ENCODE measurements at places on chromosomes 4 and X.

DNA sequence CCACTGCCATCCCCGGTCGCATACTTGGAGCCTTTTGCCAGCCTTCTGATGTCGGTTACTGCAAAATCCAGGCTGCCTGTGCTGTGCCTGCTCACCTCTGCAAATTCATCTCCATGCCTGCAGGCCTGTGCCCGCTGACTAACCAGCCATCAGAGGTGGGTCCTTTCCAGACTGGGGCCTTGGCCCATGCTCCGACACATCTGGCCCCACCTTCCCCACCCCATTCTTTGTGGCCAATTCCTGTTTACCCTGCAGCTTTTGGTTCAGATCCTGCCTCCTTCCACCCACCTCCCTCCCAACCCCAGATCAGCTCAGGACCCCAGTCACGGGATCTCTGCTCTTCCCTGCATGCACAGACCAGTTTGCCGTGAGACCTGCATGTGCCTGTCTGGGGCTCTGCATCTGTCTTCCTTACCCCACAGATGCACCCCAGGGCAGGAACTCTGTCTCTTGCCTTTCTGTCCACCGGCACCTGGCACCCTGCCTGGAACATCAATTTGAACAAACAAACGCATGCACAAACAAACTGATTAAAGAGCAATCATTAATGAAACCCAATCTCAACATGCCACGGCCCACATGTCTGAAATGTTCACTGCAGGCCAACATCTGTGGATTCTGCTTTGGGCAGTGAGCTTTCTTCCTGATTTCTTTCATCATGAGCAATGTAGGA lies 112.8 kb upstream of the PSAPL1 start:
- DNase-seq: no peak

- DNase-seq: no peak
Observed at GRCh38 chrX:14274691-14275090, 245.0 kb upstream of the GEMIN8 start.

GRCh38 chr4:136864604-136865185 lies 667.6 kb downstream of the PCDH18 start:
- DNase-seq: peak; percentile 30

DNA sequence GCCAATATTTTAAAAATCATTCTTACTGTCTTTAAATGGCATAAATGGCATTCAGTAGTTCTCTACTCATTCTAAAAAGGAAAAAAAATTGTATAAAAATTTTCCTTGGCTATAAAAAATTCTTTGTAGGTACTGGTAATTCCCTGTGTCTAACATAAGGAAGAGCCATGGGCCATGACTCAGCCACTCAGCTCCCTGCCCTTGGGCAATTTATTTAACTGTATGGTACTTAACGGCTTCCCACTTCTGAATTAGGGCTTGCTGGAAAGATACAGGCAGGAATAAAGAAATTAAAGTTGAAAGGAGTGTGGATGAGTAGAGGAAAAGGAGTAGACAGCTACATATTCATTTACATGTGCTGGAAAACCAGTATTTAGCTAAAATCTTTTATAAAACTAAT lies 30.6 kb downstream of the ABHD18 start:
- DNase-seq: peak; percentile 50

- DNase-seq: no peak
Observed at GRCh38 chr4:26899991-26900390, 39.4 kb downstream of the STIM2 start.

DNA sequence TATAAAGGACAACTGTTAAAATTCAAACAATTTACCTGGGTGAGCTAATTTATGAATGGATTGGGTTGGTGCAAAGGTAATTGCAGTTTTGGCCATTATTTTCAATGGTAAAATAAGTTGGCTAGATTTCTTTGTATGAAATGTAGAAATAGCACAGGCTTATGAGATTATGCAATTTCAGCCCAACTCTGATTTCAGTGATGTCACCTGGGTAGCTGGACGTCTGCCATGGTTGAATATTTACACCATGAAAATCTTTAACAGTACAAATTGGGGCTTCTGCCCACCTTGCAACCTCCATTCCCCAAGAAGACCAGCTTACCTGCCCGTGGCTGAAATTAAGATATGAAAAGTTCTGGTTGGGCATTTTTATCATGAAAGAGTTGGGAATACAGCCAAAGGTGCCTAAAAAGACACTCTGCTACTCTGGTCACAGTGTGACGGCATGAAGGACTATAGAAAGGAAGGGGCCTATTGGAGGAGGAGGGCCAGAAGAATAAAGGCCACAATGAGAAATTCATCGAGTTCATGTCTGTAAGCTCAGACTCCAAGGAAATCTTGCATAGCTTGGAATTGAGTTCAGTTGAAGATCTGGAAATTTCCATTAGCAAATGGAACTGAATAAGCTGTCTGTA lies 29.7 kb downstream of the EGF start:
- no peak for DNase-seq

- no peak for DNase-seq
Observed at GRCh38 chr4:28449085-28449484, 1588.4 kb downstream of the STIM2 start.

GRCh38 chr4:95077864-95078263 lies 320.1 kb downstream of the BMPR1B start:
- DNase-seq: no peak

GRCh38 chr4:119246177-119246733 lies 33.7 kb downstream of the USP53 start:
- no peak for DNase-seq

DNA sequence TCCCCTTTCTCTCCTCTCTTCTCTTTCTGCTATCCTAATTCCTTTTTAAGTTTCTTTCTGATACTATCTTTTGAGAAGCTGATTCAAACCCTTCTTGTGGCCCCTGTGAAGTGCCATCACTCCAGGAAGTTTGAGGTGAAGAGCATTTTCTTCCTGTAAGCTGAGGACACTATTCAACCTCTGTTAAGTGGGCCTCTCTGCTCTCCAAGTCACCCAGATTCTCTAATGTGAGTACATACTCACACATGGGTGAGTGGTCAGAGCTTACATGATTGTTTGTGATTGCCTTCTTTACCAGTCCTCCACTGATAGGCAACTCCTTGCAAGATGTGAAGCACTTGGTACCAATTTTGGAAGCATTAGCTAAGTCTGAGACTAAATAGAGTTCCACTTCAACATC lies 18.4 kb upstream of the SMIM10L2A start:
- no peak for DNase-seq

DNA sequence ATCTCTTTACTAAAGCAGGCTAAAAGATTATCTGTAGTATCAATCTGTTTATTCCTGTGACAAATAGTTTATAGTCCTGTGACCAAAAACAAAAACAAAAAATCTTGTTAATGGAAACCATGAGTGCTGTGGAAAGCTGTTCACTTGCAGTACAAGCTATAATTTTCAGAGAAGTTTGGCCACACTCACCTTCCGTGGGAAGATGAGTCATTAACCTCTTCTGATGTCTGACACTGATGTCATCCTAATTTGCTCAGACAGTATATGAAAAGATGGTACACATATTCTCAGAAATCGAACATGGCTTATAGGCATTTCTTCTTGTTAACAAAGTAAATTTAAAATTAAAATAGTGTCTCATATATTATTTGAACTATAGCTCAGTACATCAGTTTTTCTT lies 19.9 kb upstream of the ENPP6 start:
- peak; percentile 48 for DNase-seq

DNA sequence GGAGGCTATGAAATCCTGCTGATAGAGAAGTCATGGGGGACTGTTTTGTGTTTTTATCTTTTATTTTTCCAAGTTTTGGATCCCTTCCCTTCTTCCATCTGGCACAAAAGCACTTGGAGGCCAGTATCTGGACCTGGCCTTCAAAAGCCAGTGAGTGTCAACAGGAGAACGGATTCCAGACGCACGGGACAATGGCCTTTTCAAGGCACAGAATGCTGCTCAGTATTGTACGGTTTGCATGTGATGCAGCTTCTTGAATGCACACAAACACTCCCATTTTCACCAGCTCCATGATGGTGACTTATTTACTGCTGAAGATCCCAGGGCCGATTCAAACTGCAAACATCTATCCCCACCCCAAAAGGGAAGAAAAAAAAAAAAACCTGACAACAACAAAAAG lies 145.4 kb downstream of the CPEB2 start:
- DNase-seq: no peak

GRCh38 chr4:163164110-163164509 lies 2.6 kb downstream of the NAF1 start:
- no peak for DNase-seq

DNA sequence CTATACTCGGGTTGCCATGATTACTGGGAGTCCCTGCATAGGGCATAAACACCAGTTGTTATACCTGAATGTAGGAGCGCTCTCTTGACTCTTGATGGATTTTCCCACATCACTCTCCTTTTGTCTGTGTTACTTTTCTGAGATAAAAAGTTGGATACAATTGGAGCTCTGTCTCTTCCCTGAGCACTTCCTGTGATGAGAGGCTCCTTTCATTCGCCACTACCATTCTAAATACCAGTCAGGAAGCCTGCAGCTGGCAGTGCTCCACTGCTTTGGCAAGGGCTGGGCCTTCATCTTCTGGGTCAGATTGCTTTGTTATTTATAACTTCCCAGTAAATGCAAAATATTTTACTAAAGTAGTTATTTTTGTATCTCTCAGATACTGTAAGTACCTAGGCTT lies 13.9 kb downstream of the TCEANC start:
- peak; percentile 88 for DNase-seq

DNA sequence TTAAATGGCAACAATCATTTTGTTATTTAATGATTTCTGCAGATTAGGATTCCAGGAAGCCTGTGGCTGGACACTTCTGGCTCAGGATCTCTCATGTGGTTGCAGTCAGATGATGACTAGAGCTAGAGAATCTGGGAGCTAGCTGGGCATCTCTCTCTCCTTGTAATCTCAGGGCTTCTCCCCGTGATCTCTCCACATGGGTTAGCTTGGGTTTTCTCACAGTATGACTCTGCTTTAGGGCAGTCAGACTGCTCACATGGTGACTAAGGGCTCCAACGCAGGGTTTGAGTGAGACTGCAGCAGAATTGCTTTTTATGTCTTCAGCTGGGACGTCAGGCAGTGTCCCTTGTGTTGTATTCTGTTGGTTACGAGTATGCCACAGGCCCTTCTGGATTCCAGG lies 361.4 kb downstream of the CBLL2 start:
- no peak for DNase-seq

DNA sequence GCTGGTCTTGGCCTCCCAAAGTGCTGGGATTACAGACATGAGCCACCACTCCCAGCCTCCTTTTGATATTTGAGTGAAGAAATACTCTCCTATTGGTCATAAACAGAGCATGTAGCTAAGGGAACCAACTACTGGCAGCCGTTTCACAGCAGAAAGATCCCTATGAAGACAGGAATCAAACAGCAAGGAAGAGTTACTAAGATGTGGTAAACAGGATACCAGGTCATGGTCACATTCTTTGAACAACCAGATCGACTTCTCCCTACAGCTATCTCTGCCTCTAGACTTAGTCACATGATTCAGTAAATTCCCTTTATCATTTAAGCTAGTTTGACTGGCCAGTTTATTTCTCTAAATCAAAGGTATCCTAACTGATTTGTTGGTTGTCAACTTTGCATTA lies 9.0 kb upstream of the HNRNPD start:
- DNase-seq: no peak

DNA sequence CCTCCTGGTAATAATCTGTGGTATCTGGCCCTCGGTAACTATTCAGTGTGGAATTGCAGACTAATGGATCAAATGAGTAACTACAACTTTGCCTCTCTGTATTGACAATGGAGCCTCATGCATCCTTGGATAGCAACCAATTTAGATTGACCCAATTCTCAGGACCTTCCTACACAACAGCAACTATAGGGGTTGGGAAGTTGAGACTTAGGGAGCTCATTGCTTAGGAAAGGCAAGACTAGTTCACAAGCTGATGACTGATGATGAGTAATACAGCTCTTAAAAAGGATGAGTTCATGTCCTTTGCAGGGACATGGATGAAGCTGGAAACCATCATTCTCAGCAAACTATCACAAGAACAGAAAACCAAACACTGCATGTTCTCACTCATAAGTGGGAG lies 47.5 kb upstream of the KLHL13 start:
- DNase-seq: no peak

- no peak for DNase-seq
Observed at GRCh38 chrX:17497193-17497592, 122.2 kb downstream of the NHS start.

DNA sequence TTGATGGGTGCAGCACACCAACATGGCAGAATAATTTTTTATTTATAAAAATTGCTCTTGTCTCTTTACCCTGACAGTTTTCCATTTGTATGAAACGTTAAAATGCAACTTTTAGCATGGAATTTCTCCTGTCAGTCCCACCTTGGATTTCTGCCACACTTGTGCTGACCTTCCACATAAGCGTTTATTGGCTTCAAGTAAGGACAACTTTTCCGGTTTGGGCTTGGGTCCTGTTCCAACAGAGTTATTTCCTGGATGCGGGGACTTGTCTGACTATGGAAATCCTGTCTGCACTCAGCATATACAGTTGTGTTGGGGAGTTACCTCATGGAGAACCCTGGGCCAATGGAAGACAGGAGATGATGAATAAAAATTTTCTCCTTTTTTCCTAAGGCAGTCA lies 294.7 kb downstream of the NAF1 start:
- no peak for DNase-seq

GRCh38 chr4:40719008-40719623 lies 30.6 kb upstream of the NSUN7 start:
- no peak for DNase-seq

DNA sequence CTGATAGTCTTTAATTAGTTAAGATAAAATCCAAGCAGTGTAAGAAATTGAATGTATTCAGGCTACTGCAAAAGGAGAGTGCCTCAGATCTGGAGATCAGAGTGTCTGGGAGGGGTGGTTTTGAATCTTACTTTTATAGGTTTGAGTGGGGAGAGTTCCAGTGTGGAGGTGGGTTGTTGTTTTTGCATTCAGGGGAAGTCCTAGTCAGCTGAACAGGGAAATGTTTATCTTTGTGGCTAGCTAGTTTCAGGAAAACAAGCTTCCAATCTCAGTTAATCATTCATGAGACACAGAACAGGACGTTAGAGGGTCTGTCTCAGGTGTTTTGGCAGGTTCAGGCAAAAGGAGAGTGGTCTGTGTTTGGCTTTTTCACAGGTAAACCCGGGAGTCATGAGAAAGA lies 26.0 kb downstream of the ZNF81 start:
- DNase-seq: no peak

DNA sequence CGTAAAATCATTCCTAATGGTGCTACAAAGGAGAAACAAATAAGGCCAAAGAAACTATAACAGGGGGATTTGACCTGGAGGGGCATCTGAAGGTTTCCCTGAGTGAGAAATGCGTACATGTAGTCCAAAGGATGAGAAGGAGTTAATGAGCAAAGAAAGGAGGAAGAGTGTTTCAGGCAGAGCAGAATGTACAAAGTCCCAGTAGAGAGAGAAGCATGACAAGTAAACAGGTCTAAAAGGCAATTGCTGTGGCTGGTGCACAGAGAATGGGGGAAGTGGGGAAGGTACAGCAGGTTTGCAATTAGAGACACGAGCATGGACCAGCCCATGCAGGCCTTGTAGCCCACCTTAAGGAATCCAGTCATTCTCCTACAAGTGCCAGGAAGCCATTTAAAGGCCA lies 145.5 kb downstream of the TSPAN5 start:
- DNase-seq: no peak

Data from COLO829 (cell line).